ENCODE measurements at places on chromosomes 2 and 18.

- no peak for DNase-seq
Observed at GRCh38 chr2:223090039-223090438, 38.0 kb downstream of the KCNE4 start.

GRCh38 chr2:13115643-13116042, 398.9 kb downstream of the TRIB2 start:
- DNase-seq: no peak

DNA sequence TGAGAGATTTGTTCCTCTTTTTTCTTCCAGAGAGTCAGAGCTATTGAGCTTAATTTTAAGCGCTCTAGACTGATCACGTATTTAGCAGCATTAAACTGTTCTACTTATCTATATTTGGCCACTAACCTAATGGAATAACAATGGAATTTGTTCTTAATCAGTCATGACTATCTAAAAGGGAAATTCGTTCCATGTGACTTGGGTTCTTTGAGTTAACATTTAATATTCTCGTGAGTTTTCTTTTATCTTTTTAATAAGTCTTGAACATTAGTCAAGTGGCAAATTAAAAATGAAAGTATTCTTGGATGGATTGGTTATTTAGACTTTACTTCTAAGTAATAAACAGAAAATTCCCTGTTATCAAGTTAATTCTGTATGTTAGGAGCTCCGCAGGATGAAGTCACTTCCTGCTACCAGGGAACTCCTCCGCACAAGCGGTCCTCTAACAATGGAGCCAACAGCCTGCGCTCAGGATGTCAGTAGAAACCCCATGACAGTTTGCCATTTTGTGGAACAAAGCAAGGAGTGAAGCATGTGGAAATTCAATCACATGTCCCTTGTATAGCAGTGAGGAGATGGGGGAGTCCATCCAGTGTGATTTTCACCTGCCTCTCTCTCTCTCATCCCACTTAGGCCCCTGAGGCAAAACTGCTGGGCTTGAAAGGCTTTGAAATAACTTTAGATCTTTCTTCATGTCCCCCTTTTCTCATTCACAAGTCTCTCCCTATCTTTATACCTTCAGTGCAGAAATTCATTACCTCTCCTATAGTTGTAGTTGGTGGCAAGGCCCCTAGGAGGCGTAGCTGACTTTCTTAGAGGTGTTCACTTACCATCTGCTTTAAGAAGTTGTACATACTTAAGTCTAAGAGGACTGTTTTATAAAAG, 138.1 kb downstream of the WDR7 start:
- no peak for DNase-seq

DNA sequence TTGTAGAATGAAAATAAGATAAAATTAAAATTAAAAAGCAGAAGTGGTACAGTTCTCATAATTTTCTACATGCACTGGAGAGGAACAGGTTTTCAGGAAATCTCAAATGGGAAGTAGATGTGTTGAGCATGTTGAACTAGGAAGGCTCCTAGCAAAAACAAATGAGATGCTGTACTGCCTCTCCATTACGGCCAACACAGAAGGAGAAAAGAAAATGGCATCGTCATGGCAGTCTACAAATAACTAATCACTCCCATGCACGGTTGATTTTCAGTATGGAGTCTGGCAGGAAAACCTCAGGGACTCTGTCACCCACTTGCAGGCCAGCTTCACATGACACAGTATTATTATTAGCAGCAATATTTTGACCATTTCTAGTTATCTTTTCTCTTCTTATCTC, 278.7 kb downstream of the NRXN1 start:
- DNase-seq: no peak

DNA sequence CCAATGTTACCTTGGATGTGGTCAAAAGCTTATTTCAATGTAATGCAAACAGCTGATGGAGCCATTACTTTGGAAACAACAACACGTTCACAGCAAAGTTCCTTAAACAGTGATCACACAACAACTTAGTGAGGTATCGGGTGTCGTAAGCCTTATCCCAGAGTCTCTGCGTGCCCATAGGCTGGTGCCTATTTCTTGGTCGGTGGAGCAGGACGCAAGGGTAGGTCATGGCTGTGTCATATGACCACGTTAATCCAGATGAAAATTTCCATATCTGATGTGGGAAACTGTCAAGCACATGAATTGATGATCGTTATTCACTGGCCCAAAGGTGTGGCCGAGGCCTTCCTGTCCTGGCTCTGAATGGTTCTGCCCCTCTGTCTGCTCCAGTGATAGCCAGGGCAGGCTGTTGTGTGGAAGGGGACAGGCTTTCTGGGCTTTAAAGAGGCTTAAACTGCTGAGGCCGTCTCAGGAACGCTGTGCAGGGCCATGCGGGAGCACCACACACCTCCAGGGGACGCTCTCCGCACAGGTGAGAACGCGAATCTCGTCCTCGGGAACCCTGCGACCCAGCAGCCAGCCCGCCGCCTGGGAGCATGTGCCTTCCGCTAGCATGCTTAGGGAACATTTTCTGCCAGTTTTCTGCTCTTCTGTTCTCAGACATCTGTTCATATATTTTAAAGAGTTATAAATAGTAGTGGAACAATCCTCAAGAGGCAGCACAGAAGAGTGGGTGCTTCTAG, 90.6 kb downstream of the KCTD1 start:
- no peak for DNase-seq

- no peak for DNase-seq
Observed at GRCh38 chr18:80200932-80201672, 46.2 kb downstream of the PARD6G start.
